Fibroblast of villous mesenchyme (primary cell): ENCODE measurements at places on chromosomes 2 and 18. TPM values are rescaled to one million over a fixed set of nuclear protein-coding genes. Genes with fewer than 3 reads are reported as not detected.
A peak's percentile ranks its signal among the peaks of the same experiment; 100 is the strongest.

DNA sequence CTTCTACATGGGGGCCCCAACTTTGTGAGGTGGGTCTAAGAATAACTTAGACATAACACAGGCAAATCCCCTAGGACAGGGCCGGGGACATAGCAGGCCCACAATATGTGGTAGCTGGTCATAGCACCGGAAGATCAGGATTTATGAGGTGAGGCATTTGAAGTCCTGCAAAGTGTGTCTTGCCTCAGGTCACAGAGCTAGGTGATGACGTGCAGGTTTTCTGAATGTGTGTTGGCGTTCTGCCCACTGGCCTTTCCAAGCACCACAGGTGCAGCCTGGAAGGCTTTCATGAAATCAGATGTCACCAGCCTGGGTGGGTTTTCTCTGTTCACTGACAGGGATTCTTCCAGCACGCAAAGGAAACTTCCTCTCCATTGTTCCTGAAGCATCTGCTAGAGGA is 119.1 kb downstream of the LRATD1 start:
- DNase-seq, result no peak

The SULT1C4 gene
- 0.32 and 0.43 TPM in 2 replicates for total RNA-seq

DNA sequence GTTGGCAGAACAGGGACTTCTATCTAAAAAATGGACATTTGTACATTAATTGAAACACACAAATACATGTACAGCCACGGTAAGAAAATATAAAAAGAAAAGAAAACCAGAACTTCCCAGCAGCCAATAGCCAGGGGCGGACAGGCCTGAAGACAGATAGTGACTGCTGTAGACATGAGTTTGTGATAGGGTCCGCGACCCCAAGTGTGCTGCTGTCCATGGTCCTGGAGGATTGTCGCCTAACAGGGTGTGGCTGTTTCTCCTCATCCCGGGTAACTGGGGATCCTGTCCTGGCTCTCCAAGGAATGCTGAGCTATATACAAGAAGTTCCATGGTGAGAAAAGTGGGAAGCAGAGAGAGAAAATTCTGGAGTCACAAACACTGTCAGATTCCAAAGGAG is 266.5 kb upstream of the SALL3 start:
- DNase-seq, result no peak

- no peak for DNase-seq
These were observed 61.5 kb downstream of the TANC1 start for GRCh38 chr2:159029936-159030335.

The ALPG gene
- total RNA-seq, result not detected in 2 replicates

- no peak for DNase-seq
These were observed 47.6 kb downstream of the CCBE1 start for GRCh38 chr18:59649591-59649990.

- DNase-seq, result no peak
These were observed 404.1 kb downstream of the ZEB2 start for GRCh38 chr2:144115739-144116291.

The MROH2A gene
- not detected in 2 replicates for total RNA-seq

The MYO5B gene
- under 0.01 TPM in 2 replicates for total RNA-seq

DNA sequence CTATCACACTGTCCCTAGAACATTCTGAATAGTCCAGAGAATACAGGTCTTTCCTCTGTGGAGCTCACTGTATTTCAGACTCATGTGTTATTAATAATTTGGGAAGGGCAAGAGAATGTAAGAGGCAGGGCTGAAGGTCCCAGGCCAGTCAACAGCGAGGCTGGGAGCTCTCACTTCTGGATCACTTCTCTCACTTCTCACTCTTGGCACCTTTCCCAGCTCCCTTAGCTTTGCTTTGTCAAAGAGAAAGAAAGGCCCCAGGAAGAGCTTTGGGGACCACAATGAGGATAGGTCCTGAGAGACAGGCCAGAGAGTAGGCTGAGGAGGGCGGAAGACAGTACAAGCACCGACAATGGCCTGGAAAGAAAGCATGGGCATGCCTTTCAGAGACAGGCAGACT is 11.2 kb downstream of the EFR3B start:
- no peak for DNase-seq

DNA sequence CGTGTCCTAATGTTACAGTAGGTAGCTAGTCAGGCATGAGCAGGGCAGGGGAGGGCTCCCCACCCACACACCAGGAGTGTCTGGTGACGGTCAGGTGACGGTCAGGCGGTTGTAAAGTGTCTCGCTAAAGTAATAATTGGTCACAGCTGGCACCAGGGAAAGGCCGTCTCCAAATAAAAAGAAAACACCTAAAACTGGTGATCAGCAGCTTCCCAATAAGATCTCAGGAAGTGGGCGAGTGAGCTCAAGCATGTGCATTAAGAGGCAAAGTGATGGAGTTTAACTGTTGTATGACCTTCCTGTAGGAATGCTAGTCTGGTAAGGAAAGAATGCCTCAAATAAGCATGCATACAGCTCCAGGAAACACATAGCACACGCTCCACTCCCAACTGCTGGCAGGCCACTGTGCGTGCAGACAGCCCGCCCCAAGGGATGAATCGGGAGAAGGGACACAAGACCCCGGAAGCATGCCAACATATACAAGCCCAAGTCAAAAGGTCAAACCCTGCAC is 177.1 kb downstream of the RNF144A start:
- peak; percentile 2 for DNase-seq

- no peak for DNase-seq
These were observed 80.9 kb downstream of the SP100 start for GRCh38 chr2:230496891-230497290.

- DNase-seq, result no peak
These were observed 74.1 kb downstream of the MAPK4 start for GRCh38 chr18:50633992-50634391.

The CYP1B1 gene
- total RNA-seq, result 6.5 and 9.3 TPM in 2 replicates

The PMAIP1 gene
- 25.4 and 25.5 TPM in 2 replicates for total RNA-seq

The FAM124B gene
- total RNA-seq, result under 0.01 and 0.32 TPM in 2 replicates

DNA sequence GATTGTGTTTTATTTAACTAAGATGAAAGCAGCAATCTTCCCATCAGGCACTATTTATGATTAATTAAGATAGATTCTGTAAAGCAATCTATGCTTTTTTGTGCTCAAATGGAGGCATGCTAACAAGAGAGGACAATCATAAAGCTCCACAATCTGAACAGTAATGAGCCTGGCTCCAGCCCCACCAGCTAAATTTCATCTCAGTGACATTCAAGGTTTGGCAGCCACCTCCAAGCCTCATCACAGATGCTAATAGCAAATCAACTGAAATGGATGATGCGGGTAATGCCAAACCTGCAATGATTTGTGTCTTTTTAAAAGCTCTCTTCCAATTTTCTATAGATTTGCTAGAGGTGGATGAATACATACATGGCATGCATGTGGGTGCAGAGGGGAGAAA is 456.6 kb downstream of the TDRD15 start:
- DNase-seq, result no peak

GRCh38 chr2:146572598-146572997 is 1272.2 kb upstream of the ACVR2A start:
- DNase-seq, result peak; percentile 24

DNA sequence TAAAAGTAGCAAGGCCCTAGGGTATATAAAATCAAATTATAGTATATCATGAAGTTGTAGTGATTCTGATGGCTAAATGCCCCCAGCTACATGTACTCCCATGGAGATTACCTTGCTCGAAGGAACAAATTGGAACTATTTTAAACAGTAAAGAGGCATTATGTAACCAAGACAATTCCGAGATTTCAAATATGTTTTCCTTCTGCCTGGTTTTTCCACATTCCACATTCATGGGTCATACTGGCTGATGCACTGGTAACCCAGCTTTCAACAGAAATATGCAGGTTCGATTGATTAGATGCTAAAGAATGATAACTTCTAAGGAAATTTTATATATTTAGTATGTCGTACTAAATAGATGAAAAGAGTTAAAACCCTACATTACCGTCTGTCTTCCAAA is 62.3 kb upstream of the MGAT4A start:
- DNase-seq, result no peak

GRCh38 chr2:240128608-240129145 is 7.4 kb downstream of the COPS9 start:
- no peak for DNase-seq

The RPS27A gene
- 585 and 694 TPM in 2 replicates for total RNA-seq

GRCh38 chr2:20615466-20616241 is 35.2 kb downstream of the HS1BP3 start:
- DNase-seq, result no peak

DNA sequence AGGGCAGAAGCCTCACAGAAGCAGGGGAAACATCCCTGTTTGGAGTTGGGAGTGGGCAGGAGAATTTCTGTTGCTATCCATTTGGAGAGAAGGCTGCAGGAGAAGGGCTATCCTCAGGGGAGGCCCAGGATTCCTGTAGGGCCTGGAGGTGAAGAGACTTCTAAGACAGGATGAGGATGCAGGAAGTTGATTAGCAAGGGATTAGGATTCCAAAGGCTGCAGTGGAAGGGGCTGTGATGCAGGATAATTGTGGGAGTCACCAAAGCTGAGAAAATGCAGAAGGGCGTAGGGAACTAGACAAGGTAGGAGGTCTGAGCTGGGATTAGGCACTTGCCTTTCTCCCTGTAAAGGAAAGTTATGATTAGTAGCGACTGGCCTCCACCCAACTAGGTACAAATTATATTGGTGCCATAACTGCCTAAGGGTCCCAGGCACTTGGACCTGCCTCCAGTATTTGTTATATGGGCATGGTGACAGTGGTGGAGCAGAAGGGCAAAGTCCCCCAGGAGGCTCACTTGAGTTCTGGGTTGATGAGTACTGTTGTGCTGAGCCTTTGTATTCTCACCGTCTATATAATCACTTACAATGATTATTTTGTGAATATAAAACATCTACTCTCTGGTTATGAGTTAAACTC is 96.4 kb upstream of the MSTN start:
- no peak for DNase-seq

- no peak for DNase-seq
These were observed 25.9 kb upstream of the SGPP2 start for GRCh38 chr2:222398446-222398885.

The ERMN gene
- total RNA-seq, result not detected in 2 replicates

- DNase-seq, result peak; percentile 61
These were observed 427.7 kb upstream of the LYPD1 start for GRCh38 chr2:133097666-133098065.

The CD207 gene
- total RNA-seq, result not detected in 2 replicates

DNA sequence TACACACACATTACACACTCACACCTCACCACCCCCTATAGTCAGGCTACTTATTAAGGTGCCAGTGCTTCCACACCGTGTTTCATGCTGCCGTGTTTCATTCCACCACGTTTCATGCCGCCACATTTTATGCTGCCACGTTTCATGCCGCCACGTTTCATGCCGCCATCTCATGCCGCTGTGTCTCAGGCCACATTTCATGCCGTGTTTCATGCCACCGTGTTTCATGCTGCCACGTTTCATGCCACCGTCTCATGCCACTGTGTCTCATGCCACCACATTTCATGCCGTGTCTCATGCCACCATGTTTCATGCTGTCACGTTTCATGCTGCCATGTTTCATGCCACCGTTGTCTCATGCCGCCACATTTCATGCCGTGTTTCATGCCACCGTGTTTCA is 65.1 kb downstream of the MBOAT2 start:
- no peak for DNase-seq

- DNase-seq, result no peak
These were observed 318.7 kb downstream of the GBX2 start for GRCh38 chr2:235849489-235849888.

DNA sequence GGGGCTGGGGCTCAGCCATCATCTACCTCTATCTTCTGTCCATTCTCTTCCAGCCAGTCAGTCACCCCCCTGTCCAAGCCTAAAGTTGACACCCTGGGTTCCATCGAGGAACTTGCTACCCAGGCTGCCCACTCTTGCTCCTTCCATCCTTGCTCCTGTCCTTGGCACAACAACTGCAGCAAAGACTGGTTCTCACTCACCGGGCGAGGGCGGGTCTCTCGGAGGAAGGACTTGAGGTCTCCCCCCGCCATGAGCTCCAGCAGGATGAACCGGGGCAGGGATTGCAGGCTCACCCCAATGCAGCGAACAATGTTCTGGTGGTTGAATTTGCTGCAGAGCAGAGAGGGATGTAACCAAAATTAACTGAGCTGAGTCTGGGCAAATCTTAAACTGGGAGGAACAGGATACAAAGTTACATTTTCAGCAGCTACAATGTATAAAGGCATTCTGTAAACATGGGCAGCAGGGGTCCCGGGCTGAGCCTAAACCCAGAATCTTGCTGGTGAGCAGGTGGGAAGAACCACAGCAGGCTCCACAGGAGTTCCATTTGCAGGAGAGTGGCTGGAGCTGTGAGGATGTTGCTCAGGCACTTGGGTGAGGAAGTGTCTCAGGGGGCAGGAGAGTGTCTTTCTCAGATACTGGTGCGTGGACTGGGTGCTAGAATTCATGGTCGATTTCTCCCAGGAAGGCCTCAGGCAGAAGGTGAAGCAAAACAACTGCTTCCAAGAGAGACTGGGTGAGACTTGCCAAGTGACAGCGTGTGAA is 105.5 kb downstream of the CLIP4 start:
- DNase-seq, result no peak

DNA sequence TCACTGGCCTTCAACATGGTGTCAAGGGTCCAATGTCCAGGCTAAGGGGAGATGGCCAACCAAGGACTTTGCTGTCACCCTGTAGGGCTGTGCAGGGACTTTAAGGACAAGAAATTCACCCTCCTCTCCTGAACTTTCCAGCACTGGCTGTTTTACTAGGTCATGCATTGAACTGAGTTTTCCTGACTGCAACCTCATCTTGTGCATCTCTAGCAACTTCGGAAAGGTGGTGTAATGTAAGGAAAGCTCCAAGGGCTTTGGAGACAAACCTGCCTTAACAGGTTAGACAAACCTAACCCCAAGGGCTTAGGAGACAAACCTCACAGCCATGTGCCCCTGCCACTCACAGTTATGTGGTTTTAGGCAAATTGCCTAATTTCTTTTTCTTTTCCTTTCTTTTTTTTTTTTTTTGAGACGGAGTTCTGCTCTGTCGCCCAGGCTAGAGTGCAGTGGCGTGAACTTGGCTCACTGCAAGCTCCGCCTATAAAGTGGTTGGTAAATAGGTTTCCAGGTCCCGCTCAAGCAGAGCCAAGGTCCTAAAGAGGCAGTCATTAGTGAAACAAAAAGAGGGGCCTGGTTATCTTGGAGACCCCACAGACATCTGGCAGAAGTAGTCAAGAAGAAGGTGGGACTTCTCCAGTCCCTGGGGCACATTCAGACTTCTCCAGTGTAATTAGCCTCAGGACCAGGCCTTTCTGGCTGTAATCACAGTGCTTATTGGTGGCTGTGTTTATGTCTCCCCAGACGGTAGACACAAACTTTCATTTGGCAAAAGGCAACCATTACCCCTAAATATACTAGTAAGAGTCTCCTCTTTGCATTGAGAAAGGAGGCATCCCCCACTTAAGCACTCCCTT is 37.6 kb upstream of the PMAIP1 start:
- DNase-seq, result no peak

DNA sequence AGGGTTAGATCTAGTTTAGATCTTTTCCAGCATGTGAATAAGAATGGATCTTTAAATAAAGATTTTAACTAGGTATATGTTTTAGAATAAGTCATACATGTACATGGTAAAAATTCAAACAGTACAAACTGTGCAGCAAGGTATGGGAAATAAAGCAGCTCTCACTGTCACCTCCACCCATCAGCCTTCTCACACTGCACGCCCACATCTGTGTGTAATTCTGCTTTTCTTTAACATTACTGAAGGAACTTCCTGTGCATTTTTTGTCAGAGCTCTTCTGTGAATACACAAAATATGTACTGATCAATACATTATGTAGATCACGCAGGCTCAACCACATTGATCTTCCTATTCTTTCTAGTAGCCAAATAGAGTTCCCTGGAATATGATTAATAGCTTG is 3.4 kb downstream of the CASP8 start:
- DNase-seq, result no peak
